ENCODE measurements at places on chromosomes 6 and 20.

- DNase-seq = no peak
Measured at GRCh38 chr20:887137-887536, 29.0 kb downstream of the ANGPT4 start.

- DNase-seq = no peak
Measured at GRCh38 chr20:36717657-36718056, 28.2 kb downstream of the NDRG3 start.

GRCh38 chr6:128532827-128533226 is 12.4 kb upstream of the PTPRK start:
- DNase-seq = no peak

- no peak for DNase-seq
Measured at GRCh38 chr6:136415351-136416007, 125.8 kb upstream of the BCLAF1 start.

- no peak for DNase-seq
Measured at GRCh38 chr6:45678285-45678607, 300.5 kb upstream of the SUPT3H start.

GRCh38 chr20:19405958-19406357 is 193.5 kb downstream of the SLC24A3 start:
- DNase-seq = no peak

- no peak for DNase-seq
Measured at GRCh38 chr6:128131036-128131435, 230.2 kb upstream of the THEMIS start.

DNA sequence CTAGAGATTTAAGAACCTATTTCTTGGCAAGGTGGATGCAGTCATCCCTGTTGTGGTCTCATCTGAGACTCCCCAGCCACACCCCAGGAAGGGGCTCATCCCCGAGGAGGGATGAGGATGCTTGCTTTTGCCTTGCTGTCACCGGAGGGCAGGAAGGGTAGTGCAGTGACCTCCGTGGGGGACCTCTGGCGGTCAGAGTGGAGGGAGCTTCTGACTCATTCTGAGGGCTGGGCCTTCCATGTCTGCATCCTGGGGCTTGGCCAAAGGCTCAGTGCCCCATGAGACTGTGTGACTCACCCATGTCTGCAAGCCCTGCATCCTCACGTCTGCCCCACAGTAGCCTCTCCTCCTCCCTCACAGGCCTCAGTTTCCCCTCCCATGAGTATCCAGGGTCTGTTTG is 38.7 kb downstream of the UQCC2 start:
- peak; percentile 74 for DNase-seq

GRCh38 chr20:35398660-35399144 is 13.1 kb downstream of the UQCC1 start:
- DNase-seq = peak; percentile 28

DNA sequence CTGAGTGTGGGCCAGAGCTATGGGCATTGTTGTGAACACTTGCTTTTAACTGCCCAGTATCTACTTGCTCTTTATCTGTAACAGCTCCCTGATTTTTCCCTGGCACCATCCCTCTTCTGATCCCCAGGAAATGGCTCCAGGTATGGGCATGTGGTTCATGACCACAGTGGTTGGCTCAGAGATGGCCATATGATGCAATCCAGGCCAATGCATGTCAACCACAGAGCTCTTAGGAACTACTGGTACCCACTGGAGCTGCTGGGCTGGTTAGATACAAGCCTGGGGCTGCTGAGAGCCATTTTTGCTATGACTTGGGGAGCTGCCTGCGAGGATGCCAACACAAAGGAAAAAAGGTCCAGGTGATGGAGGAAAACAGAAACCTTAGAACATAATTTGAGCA is 55.6 kb downstream of the KCNB1 start:
- DNase-seq = no peak

DNA sequence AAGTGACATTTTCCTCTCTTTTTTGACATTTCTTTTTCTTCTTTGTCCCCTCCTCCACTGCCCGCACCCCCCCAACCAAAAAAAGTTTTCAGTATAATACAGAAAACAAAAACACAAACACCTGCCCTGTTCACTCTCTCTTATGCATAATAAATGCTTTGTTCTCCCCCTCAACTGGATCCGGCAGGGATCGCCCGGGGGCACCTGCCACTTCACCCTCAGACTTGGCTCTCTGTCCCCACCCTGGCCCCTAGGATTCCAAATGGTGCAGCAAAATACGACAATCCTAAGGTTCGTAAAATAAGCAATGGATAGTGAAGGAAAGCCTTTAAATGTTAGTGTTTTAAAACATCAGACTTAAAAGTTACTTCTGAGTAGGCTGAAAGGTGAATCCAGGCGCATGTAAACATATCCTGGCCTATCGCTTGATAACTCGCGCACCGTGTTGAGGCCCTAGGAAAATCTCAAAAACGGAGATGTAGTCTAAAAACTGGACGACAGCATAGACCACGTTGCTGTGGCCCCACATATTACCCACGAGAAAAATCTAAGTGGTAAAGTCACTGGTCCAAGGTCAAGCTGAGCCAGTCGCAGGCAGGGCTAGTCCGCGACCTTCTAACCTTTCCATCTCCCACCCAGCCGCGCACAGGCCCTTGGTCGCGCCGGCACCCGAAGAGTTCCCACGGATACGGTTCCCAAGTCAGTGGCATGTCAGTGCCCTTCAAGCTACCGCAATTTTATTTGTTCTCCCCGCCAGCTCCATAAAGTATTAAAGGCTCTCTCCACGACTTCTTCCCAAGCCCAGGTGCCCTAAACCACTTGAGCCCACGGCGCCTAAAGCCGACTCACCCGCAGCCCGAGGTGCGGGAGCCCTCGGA is 130.8 kb downstream of the OGFRL1 start:
- no peak for DNase-seq

- DNase-seq = no peak
Measured at GRCh38 chr20:36532388-36532787, 8.9 kb upstream of the MYL9 start.

GRCh38 chr6:109891924-109892323 is 86.2 kb upstream of the GPR6 start:
- no peak for DNase-seq

GRCh38 chr6:112044856-112045255 is 9.0 kb upstream of the CCN6 start:
- peak; percentile 96 for DNase-seq

DNA sequence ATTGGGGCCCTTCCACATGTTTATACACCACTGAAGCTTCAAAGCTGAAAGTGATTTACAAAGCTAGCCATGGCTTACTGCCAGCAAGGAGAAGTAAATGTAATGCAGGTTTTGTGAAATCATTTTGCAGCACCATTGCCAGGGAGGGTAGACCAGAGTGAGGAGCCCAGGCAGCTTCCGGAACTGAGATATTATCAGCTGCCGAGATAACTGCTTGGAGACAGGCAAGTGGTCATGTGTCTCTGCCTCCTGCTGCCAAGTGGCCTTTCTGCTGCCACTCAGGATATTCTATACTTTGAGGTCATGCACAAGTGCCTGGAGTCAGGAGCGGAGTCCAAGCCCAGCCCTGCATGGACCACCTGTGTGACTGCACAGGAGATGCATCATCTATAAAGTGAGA is 160.2 kb downstream of the SYNDIG1 start:
- DNase-seq = no peak

DNA sequence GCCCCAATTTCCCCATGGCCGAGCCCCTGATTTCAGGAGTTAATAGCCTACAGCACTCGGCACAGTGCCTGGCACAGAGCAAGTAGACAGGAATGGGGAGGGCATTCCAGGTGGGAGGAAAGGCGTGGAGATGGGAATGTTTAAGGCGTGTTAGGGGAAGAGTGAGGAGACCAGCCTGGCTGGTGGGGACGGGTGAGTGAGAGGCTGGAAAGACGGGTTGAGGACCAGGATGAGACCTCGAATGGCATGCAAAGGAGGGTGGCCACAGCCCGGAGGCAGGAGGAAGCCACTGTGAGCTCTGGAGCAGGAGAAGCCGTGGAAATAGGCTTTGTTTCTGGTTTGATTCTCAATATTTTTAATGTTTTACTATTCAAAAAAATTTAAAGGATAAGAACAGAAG is 49.5 kb downstream of the CEBPB start:
- DNase-seq = no peak

GRCh38 chr6:138572885-138573284 is 73.6 kb upstream of the NHSL1 start:
- DNase-seq = no peak

GRCh38 chr6:27693766-27694546 is 218.2 kb downstream of the OR2B2 start:
- no peak for DNase-seq
